ENCODE measurements at places on chromosomes 2 and 18.

DNA sequence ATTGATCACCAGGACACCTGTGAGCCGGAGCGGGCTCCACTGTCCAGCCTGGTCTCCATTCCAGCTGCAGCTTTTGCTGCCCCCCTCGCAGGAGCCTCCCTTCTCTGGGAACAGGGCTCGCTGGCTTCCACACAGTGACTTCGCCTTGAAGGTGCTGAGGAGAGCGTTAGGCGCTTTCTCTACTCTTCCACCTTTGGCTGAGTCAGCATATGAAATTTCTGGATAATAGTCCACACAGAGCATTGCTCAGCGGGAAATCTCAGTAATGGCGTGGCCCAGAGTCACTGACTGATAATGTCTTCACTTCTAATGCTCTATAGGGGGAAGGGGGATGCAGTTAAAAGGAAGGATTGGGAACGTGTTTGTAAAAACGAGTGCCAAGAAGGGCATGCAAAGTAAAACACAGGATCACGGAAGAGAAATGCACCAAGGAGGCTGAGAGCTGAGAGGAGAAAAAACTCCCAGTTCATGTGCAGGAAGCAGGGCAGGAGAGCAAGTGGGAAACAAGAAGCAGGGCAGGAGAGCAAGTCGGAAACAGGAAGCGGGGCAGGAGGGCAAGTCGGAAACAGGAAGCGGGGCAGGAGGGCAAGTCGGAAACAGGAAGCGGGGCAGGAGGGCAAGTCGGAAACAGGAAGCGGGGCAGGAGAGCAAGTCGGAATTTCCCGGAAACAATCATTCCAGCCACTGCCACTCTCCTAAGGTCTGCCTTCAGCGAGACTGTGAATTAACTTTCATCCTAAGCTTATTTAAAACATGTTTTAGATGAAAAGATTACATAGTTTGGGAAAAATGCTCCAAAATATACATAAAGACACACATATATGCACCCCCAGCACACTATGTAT is 77.7 kb downstream of the MYT1L start:
- DNase-seq: no peak

DNA sequence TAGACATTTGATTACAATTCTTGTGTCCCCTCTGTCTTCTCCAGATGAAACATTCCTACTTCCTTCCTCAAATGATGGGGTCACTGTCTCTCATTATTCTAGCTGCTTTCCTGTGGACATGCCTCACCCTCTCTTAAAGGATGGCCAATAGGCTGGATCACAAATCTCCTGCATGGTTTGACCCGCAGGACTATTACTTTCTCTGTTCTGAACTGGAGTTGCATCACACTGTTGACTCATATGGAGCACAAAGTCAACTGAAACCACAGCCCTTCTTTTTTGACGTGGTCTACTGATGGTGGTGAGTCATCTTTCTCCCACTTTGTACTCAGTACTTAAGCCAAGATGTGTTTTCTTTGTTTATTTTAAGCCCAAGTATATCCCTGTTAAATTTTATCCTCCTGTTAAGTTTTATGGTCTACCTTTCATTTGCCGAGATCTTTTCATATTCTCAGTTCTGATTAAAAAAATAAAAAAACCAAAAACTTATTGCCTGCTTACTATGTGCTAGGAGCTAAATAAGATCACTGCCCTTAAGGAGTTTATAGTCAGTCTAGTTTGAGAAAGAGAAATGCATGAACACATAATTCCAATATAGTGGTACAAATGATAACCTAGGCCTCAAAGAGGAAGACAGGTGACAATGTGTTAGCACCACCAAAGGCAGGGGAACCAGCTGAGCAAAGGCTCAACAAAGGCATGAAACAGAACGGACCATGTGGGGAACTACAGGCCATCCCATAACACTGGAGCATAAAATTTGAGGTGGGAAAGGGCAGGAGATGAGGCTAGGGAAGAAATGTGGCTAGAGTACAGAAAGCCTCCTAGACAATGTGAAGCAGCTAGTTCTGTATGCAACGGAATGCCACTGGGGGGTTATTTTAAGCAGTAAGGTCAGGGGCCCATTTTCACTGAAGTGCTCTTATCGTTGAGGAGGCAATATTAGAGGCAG is 67.6 kb upstream of the ZFP36L2 start:
- DNase-seq: no peak

DNA sequence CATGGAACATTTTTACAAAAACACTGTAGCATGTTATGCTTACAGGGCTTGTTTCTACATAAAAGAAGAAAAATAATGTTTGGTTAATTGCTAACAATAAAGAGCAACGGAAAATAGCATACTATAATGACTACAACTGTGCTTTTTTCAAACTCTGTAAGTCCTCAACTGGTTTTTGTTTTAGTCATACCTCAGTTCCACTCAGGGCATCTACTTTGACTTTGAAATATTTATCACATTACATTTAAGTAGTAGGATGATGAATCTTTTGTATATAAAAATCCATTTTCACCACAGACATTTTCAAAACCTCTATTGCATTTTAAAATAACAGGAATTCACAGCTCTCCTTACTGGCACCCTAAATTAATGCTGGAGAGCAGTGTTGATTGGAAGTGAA is 8.3 kb downstream of the SATB2 start:
- no peak for DNase-seq

- DNase-seq: no peak
Observed at GRCh38 chr2:136664713-136665405, 100.5 kb upstream of the THSD7B start.

DNA sequence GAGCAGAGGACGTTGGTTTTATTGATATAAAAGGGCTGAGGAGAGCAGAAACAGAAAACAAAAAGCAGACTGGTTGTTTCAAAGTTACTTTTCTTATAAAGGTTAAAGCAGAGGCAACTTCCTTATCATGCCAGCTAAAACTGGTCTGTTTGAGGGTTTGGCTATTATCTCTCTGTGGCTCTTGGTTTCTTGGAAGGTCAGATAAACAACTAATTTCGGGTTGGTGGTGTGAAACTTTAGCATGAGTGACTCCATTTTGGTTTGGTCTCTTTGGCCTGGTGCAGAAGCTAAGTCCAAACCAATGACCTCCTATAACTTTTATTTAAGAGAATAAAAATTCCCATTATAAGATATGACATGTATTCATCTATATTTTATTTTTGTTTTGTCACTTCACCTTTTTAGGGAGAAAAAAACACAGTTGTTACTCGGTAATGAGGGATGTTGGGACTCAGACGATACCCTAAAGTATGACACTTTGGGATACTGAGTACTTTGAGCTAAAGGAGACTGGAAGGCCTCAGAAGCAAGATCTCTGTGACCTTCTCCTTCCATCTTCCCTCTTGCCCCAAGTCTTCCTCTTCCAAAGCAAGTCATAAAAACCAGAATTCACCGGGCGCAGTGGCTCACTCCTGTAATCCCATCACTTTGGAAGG is 23.3 kb downstream of the TNFAIP6 start:
- no peak for DNase-seq

DNA sequence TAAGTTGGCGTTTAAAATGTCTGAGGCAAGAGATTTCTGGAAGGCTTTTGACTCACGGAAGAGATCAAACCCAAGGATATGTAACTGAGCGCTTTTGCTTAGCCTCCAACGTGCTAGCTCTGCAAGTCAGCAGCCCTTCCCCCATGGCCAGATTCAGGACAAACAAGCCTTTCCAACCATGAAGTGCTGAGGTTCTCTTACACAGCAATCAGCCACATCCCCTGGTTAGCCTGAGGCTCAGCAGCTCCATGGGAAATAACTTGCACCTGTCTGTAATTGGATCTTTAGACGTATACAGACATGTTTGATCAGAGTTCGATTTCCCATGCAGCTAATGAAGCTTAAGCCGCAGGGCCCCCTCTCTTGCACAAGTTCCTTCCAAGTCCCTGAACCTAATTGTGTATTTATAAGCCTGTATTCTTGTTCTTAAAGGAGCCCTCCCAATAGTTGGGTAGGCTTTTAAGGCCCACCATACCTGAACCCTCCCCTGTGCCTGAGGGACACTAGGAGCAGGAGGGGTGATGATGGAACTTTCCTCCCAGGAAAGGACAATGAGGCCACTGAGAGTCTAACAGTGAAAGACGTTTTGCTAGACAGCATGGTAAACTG is 2.1 kb upstream of the TMEM131 start:
- no peak for DNase-seq

DNA sequence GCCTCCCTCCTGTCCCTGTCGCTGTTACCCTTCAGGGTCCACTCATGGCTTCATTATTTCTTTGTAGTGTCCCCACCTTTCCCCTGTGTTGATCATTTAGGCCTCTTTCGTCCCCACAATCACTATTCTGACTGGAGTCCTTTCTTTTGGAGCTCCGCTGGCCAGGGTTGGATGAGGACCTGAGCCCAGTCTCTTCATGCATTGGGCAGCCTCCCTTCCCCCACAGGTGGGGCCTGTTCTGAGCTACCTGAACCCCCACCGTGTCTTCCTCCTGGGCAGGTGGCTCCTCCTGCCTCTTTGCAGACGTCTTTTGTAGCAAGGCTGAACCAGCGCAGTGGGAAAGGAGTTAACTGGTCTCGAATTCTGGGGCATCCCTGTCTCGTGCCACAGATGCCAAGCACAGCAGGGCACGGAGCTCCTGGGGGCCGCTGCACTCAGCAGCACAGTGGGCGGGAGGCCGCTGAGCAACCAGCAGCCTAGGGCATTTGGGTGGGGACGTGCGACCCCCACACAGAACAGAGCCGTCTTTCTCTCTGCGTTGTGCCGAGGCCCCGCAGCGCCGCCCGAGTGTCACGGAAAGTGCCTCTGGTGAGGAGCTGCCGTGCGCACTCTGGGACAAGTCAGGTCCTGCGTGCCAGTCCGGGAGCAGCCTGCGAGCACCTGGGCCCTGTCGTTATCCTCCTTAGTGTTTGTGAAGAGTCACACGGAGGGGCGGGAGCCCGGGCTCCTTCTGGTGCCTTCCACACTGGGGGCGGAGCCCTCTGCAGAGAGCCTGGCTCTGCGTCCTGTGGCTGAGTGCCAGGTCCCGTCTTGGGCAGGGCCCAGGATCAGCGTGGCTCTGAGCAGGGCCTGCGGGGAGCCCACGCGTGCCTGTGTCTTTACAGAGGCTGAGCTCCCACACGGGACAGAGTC is 130.1 kb downstream of the NFATC1 start:
- DNase-seq: peak; percentile 87

- no peak for DNase-seq
Observed at GRCh38 chr2:197996583-197996982, 192.2 kb downstream of the PLCL1 start.

GRCh38 chr18:9839853-9840252 is 45.9 kb upstream of the TXNDC2 start:
- no peak for DNase-seq

DNA sequence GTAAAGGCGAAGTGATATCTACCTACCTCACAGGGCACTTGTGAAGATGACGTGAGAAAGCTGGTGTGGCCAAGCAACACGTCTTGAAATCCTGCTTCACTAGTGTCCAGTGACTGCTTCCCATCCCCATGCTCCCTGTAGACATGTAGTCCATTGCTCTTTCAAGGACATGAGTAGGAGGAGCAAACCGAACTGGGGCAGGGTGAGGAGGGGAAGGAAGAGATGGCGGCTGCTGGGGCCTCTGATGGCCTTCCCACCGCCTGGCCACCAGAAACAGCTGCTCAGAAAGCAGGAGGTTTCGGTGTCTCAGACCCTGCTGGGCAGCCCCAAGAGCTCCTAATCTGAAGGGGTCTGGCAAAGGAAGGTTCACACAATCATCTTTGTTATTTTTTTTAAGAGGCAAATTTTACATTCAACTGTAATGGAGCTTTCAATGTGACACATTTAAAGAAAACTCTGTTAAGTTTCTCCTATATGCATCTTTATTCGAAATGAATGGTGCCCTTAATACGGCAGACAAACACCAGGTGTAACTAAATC is 14.7 kb downstream of the CPLX4 start:
- no peak for DNase-seq

GRCh38 chr2:66596256-66596655 is 161.3 kb downstream of the MEIS1 start:
- no peak for DNase-seq

GRCh38 chr18:50359806-50360205 is 15.0 kb upstream of the SKA1 start:
- DNase-seq: no peak

- DNase-seq: no peak
Observed at GRCh38 chr2:230068651-230069055, at the start of gene SLC16A14. TSS of gene SLC16A14 (minus strand) at chr2:230068924. CDS start at chr2:230059352, 9,572 bp downstream.

- DNase-seq: no peak
Observed at GRCh38 chr2:201680743-201681142, 17.7 kb downstream of the MPP4 start.

- no peak for DNase-seq
Observed at GRCh38 chr2:27831279-27832050, 58.7 kb downstream of the RBKS start.

GRCh38 chr18:11994336-11994702 is 13.0 kb downstream of the IMPA2 start:
- no peak for DNase-seq

DNA sequence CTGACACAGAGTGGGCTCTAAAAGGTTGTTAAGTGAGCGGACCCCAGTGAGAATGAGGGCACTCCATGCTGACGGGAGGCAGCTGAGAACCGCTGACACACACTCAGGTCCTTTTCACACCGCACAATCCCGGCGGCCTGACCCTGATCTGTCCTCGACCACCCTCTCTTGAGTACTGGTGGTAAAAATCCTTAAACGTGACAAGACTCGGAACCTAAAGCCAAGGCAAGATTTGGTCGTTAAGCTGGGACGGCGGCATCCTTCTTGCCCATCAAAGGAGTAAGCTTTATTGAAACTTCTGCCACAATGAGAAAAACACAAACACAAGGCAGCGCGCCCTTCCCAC is 569 bp downstream of the TMX3 start:
- DNase-seq: no peak

DNA sequence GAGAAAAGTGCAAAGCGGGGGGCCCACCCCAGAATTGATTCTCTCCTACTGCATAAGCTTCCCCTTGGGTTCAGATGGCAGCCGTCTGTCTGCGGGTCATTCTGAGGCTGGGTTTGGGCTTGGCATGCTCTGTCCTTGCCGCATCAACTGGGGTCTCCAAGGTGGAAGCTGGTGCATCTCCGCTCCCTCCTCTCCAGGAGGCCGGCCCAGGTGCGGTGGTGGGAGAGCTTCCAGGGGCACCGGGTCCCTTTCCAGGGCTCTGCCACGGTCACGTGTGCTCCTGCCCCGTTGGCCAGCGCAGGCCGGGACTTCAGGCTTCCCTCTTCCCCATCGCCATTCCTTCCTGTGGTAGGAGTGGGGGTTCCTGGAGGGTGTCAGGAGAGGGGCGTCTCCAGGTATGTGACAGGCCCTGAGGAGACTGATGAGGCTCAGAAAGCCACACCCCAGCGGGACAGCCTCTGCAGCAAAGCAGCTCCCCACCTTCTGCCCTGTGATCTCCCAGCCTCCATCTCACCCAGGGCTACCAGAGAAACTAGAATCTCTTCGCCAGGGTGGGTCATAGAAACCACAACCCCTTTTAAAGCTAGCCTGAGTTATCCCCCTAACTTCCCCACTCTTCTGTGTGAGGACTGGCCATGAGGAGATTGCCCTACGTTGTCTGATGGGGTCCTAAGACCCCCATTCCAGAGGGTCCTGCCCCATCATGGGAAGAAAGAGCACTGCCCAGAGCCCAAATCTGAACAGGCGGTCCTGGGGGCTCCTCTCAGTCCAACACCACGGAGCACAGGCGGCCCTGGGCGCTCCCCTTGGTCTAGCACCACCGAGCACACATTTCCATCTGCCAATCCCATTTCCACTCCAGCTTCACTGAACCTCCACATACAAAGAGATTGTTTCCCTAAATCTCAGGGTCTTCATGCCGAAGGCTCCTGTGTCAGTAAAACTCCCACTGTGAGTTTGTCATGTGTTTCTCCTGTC is 76.6 kb downstream of the SLC66A2 start:
- DNase-seq: peak; percentile 4

GRCh38 chr2:15649561-15650255 is 58.0 kb downstream of the DDX1 start:
- no peak for DNase-seq

All from Right ventricle myocardium superior (tissue), 1 donor.